Muscle of arm (tissue), 14 donors: ENCODE measurements at places on chromosomes 16 and 17. TPM values are rescaled to one million over a fixed set of nuclear protein-coding genes. Genes with fewer than 3 reads are reported as not detected.

Gene SPATA32
- not detected for polyA plus RNA-seq

Gene HOXB8
- 0.27 TPM for polyA plus RNA-seq

Gene TM4SF5
- not detected for polyA plus RNA-seq

Gene NEUROD2
- polyA plus RNA-seq, result not detected

Gene BCO1
- 0.07 TPM for polyA plus RNA-seq

Gene TEKT1
- polyA plus RNA-seq, result not detected

Gene SMCR8
- polyA plus RNA-seq, result 8.5 TPM

Gene KDM6B
- polyA plus RNA-seq, result 11.5 TPM

Gene PRPSAP1
- polyA plus RNA-seq, result 40.9 TPM

Gene SYNRG
- polyA plus RNA-seq, result 30.5 TPM

Gene SCIMP
- not detected for polyA plus RNA-seq

Gene GSG1L
- 2.4 TPM for polyA plus RNA-seq

Gene CTRB1
- not detected for polyA plus RNA-seq

Gene MYL11
- polyA plus RNA-seq, result 4,889 TPM

Gene KRTAP4-6
- not detected for polyA plus RNA-seq

Gene KRTAP4-12
- polyA plus RNA-seq, result not detected

Gene NOG
- polyA plus RNA-seq, result 5.0 TPM

Gene GGT6
- not detected for polyA plus RNA-seq

Gene SLC12A3
- 0.16 TPM for polyA plus RNA-seq

Gene UBFD1
- polyA plus RNA-seq, result 77.3 TPM

Gene C17orf50
- polyA plus RNA-seq, result not detected

Gene ASPSCR1
- 26.7 TPM for polyA plus RNA-seq

Gene EVPLL
- 0.43 TPM for polyA plus RNA-seq

Gene LGALS9B
- 0.69 TPM for polyA plus RNA-seq

Gene KRT15
- 44.4 TPM for polyA plus RNA-seq

Gene ST6GALNAC2
- polyA plus RNA-seq, result not detected

Gene DPEP2
- 0.92 TPM for polyA plus RNA-seq

Gene TNRC6C
- polyA plus RNA-seq, result 15.5 TPM
